Hippocampal formation (tissue), 2 donors: ENCODE measurements at places on chromosomes 16 and 17.

DNA sequence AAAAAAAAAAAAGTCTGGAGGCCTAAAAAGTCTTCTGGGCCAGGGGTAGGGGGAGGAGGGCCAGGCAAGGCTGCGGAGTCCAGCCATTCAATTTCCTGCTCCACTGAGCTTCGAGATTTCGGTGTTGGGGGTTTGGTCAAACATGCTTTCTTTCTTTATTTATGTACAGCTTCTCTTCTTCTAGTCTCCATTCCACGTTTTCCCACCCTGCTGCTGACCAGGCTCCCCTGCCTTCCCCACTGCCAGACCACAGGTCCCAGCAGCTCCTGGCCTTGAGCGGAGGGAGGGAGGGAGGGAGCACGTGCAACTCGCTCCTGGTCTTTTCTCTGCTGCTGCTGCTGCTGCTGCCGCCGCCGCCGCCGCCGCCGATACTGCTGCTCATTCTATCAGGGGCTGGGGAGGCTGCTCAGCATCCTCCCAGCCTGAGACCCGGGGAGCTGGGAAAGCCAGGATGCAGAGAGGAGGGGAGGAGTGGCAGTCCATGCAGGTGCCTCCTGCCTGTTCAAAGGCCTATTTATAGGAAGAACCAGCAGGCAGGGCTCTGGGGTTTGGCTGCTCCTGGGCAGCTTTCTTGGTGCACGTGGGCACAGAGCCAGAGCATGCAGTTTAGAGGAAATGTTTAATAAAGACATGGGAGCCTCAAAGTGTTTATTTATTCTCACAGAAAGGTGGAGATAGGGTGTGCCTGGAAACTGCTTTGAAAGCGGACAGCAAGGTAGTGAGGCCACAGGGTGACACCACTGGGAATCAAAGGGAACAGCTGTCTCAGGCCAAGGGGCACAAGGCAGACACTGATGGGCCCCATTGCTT, 23.4 kb upstream of the ZFHX3 start:
- no peak for DNase-seq

DNA sequence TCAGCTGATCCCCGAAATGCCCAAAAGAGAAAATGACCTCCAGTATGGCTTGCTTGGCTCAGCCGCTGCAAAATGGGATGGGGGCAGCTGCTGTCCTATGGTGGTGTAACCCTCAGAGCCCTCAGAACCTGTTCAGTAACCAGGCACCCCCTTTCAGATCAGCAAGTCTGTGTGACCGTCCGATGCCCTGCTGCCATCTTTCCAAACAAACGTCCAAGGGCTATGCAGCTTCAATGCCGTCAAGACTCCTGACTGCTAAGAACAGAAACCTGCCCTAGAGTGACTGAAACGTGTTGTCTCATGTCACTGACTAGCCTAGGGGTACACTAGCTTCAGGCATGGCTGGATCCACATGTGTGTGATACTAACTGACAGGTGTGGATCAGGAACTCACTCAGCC, 70.4 kb downstream of the GNAO1 start:
- no peak for DNase-seq

DNA sequence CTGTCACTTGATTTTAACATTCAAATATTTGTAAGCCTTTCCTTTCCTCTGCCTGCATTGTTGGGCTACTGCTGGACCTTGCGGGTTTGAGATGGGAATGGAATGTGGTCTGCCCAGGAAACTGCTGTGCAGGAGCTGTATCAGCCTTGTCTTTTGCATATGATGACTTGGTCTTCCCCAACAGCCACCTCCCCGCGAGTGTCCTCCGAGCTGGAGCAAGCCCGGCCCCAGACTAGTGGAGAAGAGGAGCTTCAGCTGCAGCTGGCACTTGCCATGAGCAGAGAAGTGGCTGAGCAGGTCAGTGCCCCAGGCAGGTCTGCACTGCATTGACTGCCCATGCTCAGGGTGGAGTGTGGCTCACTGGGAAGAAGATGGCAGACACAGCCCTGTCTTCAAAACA, 52.8 kb downstream of the B9D1 start:
- no peak for DNase-seq

DNA sequence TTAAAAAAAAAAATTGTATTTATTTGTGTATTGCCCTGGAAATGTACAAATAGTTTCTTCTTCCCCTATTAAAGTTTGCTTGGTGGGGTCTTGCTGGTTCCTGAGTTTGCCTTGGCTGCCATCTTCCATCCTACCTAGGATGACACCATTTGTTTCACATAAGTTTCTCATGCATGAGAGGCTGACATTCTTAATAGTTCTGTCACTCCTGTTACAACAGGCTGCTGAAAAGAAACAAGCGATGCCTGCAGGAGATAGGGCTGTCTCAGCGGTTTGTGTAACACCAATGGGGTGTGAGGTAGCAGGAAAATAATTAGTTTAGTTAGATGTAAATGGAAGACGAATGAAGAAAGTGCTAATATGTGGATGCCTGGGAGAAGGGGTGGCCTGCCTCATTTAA, 1000.9 kb upstream of the RBFOX1 start:
- no peak for DNase-seq

DNA sequence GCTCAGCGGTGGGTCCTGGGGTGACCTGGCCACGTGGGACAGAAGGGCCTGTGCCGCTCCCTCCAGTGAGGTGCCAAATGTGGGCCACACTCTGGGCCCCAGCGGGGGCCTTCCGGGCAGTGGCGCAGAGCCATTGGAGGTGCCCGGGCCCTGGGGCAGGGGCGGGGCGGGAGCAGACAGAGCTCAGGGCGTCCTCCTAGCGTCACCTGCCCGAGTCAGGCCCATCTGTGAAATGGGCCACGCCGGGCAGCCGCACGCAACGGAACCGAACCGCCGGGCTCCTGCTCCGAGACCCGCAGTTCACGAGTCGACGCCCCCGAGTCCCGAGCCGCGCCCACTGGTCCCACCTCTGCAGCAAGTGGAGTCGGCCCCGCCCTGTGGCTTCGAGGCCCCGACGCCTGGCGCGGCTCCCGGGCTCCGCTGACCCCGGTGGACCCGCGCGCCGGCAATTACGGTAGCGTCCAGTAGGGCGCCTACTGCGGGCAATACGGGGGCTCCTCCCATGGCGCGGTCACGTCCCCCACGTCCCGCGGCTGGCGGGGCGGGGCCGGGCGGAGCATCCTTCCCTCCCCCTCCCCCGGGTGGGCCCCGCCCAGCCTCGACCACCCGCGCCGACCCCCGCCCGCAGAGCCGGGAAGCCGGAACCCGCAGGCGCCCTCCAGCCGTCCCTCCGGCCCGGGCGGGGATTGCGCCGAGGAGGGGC, 1.9 kb downstream of the SLC16A3 start:
- DNase-seq, result peak; percentile 52

- no peak for DNase-seq
Observed at GRCh38 chr17:80126449-80126715, 20.5 kb downstream of the EIF4A3 start.
